ENCODE measurements at places on chromosomes 2 and 18.

DNA sequence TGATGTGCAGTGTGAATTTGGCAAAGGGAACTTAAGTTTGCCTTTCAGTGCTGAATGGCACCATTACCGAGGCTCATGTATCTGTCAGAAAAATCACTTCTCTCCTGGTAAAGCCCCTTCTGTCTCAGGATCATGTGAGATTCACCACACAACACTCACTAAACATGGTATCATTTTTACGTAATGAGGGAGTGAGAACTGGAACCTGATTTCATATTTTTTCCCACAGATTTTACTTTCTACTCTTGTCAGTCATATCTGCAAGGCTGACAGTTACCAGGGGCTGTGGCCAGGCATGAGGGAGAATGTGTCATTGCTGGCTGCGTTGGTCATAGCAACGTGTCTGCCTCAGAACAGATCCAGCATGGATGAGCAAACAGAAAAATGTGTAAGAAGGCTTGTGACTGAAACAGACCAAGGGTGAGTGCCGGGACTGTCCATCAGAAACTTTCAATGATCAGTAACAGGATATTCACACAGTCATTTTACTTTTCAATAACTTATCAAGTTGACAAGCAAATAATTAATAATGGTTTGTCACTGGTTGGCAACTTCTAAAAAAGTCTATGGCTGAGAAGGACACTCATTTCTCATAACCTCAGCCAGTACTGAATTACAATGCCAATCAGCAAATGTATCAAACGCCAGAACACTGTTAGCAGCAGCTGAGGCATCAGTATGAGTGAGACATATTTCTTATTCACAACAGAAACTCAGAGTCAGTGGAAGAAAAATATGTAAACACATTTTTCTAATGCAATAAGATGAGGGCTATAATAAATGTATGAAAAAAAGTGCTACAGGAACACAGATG lies 100.5 kb downstream of the CDC42EP3 start:
- no peak for DNase-seq

DNA sequence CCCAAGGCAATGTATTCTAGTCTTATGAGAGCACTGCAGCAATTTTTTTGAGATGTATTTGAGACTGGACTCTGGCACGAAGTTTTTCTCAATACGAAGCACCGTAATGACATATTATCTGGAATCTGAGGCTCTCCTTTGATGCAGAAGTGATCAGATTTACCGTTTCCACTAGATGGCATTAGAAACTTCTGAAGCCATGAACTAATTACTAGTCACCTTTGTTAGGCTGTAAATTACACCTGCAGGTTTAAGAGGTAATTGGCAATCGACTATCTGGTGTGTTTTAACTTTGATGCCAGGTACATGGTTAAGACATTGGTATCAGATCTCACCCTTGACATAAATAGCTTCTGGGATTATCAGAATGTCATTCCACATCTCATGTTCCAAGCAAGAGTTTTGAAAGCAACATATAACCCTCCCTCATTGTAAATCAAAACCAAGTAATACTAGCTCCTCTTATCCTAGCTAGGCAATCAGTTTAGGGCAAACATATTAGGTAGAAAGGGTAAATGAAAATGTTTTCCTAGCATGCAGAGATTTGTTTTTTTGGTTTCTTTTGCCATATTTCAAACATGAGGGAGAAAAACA lies 254.6 kb upstream of the SPRED2 start:
- DNase-seq, result no peak

GRCh38 chr2:10487081-10487740 lies 39.1 kb upstream of the ODC1 start:
- DNase-seq, result no peak

GRCh38 chr2:203461746-203462145 lies 73.4 kb downstream of the RAPH1 start:
- no peak for DNase-seq

DNA sequence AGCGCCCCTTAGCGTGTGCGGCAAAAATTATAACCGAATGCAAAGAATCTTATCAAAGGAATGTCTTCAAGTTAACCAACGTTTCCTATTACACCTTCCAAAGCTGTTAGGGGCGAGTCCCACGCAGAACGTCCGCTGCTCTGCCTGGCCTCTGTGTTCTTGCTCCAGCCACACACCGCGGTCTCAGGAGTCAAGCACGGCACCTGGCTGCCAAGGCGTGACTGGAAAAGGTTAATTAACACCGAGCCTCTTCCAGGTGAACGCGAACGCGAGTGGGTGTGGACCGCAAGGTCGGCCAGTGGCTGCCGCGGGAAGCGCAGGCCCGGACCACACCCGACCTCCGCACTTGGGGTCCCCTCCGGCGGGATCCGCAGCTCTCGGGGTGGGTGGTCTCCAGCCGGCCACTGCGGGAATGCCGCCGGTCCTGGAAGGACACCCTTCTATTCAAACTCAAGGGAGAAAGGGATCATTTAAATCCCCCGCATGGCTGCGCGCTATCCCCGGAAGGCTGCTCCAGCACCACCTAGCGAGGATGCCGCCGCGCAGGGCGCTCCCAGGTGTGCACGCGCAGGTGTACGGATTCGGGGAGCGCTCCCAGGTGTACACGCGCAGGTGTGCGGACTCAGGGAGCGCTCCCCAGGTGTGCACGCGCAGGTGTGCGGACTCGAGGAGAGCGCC lies 830 bp downstream of the CYB5A start:
- DNase-seq, result no peak

DNA sequence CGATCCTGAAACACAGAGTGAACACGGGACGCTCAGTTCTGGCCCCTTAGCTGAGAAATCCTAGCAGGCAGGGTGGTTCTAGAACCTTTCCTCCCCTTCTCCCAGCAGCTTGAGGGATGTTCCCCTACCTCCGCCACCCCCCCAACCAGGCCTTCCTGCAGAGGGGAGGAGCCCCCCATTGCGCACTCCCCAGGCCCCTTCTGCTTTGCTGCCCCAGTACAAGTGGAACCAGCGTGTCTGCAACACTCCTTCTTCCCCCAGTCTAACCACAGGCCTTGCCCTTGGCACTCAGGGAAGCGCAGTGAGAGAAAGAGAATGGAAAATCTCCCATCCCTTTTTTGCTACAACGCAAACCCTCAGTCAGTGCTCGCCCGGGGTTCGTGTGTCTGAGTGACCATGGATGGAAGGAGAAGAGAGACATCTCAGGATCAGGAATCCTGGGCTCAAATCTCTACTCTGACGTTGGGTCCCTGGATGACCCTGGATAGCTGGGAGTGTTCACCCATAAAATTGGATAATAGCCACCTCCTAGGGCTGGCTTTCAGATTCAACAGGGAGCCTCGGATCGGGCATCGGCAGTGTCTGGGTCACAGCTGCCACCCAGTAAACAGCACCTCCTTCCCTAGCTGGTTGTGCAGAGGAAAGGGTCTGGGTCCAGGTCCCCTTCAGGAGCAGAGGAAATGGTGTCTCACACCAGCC lies 3.7 kb downstream of the NPPC start:
- no peak for DNase-seq

- no peak for DNase-seq
Observed at GRCh38 chr2:206988884-206989283, 49.6 kb downstream of the CPO start.

DNA sequence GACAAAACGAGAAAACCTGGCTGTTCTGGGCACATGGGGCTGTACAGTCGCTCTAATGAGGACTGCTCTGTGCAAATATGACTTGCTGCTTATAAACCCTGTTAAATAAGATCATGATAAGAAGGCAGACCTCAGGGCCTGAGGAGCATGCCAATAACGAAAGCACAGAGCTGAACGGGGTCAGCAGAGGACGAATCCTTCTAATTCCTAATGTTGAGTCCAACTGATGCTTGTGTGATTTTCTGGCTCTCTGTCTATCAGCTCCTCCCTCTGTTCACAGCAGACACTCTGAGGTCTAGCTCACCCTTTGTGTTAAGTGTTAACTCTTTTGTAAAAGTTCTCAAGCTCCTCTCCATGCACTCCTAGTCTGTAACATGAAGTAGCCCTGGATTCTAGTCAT lies 167.2 kb upstream of the REV1 start:
- DNase-seq, result no peak

- DNase-seq, result no peak
Observed at GRCh38 chr18:22170421-22171257, 1.2 kb downstream of the GATA6 start.

GRCh38 chr2:28071221-28071620 lies 180.7 kb downstream of the BABAM2 start:
- DNase-seq, result no peak

- DNase-seq, result no peak
Observed at GRCh38 chr2:100107906-100108647, 34.3 kb downstream of the AFF3 start.

DNA sequence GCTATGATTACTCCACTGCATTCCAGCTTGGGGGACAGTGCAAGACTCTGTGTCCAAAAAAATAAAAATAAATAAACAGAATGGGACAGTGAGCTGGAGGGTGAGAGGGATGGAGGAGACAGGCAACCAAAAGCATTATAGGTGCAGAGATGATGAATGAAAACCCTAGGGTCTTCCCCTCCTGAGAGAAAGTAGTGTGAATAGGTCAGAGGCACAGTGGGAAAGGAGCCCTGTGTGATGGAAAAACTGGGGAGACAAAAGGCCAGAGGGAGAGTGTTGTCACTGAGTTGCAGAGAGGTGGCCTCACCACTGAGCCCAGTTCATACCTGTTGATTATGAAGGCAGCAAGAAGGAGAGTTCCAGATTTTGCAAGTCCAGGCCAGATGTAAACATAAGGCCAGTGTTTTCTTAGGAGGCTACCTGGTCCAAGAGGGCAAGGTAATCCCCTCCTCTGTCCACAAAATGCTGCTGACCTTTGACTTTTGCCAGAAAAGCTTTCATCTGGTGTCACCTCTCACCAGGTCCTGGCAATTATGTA lies 17.6 kb upstream of the AGFG1 start:
- DNase-seq, result no peak

DNA sequence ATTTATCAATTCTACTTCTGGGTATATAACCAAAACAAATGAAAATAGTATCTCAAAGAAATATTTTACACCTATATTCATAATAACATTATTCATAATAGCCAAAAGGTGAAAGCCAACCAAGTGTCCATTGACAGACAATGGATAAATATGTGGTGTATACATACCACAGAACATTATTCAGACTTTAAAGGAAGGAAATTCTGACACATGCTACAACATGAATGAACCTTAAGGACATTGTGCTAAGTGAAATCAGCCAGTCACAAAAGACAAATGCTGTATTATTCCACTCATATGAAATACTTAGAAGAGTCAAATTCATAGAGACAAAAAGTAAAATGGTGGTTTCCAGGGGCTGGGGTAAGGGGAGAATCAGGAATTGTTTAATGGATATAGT lies 370.5 kb upstream of the CHAC2 start:
- DNase-seq, result no peak

DNA sequence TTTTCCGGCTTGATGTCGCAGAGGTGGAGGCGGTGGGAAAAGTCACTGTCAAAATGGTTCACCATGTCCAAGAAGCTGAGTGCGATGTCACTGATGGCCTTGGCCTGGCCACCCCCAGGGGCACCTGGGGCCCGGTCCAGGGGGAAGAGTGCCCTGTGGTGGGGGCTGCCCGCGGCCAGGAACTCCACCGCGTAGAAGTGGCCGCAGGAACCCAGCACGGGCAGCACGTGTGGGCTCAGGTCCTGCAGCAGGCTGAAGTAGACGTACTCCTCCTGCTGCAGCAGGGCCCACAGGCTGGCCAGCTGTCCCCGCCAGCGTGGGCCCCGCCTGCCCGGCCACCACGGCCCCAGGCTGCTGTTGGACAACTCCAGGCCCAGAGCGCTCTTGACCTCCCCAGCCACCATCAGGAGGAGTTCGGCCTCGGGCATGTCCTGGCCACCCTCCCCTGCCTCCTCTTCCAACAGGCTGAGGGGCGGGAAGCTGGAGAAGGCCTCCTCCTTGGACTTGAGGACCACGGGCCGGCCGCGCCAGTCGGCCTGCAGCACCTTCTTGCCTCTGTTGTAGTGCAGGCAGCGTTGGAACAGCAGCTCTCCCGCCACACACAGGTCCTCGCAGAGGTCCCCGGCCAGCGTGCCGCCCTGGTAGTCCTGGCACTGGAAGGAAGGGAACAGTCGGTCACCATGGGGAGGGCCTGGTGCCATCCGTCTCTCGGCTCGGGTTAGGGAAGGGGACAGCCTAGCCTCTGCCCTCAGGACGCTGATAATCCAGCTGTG lies 10.3 kb downstream of the DIPK1C start:
- DNase-seq, result no peak

DNA sequence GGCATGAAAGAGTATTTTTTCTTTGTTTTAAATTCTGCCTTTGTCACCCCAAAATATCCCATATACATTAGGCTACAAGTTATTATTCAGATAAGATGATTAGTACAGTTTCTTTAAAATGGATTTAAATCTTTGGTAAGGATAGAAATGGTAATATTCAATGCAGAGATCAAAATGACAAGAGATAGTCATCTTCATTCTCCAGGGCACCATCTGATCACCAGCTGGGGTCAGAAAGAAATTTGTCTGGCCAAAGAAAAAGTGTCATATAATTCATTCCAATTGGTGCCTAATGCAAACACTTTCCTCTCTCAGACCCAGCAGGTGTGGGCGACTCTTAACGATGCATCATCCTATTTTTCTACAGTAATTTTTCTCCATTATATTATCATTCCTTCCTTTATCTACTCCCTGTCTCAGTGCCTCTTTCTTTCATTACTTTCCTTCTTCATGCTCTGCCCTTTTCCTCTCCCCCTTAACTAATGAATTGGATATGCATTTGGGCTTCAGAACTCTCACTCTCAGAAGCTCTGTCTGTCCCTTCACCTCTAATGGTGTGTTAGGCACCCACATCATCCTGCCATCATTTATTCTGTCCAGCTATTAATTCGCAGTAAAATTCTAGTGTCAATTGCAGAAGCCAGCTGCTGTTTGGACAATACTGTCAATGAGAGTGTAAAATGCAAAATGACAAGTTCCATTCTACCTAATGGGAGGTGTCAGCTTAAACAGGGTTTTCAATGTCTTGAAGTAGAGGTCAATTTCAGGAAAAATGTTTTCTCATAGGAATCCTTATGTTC lies 570.5 kb downstream of the TDRD15 start:
- DNase-seq, result no peak

- DNase-seq, result no peak
Observed at GRCh38 chr2:1848599-1848995, 104.3 kb upstream of the PXDN start.

DNA sequence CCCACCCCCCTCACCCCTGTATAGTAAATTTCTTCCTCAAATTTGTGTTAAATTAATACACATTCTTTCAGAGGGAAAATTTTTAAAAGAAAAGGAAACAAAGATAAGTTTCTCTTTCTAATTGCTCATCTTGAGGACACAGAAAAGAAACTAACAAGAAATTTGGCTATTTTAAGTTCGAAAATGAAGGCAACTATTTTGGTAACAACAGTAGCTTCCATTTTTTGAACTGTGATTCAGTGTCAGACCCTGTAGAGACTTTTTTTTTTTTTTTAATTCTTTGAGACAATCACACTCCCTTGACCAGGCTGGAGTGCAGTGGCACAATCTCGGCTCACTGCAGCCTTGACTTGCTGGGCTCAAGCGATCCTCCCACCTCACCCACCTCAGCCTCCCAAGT lies 194.9 kb downstream of the SS18 start:
- no peak for DNase-seq

- no peak for DNase-seq
Observed at GRCh38 chr2:151258121-151258520, 3.5 kb downstream of the RBM43 start.

All from stimulated activated CD4-positive, alpha-beta T cell treated with anti-CD3 and anti-CD28 coated beads, TNF-alpha, amount 100 ng/mL, for 1 hour (primary cell).